Right renal cortex interstitium (tissue), 3 donors: ENCODE measurements at places on chromosomes 6 and 20.
A peak's percentile ranks its signal among the peaks of the same experiment; 100 is the strongest.

GRCh38 chr6:71602385-71603007 lies 283.9 kb upstream of the RIMS1 start:
- DNase-seq: no peak

DNA sequence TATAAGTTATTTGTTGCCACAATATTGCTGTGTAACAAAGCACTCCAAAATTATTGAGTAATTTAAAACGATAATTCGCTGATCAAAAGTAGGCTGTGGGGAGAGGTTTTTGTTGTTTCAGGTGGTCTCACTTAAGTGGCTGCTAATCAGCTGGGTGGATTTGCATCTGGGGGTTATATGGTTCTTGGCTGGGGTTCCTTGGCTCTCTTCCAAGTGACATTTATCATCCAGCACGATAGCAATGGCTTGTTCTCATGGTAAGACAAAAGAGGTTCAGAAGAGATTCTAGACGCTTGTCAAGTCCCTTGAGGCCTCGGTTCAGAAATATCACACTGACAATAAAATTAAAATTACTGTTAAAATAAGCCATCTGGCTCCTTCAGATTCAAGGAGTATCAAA lies 1648.8 kb downstream of the GRIK2 start:
- no peak for DNase-seq

GRCh38 chr6:30889921-30890645 lies 5.8 kb downstream of the DDR1 start:
- DNase-seq: no peak

GRCh38 chr6:66128656-66129055 lies 421.6 kb upstream of the EYS start:
- DNase-seq: no peak

GRCh38 chr20:35307666-35308653 lies 15.7 kb upstream of the FAM83C start:
- no peak for DNase-seq

- DNase-seq: no peak
Observed at GRCh38 chr6:47303861-47304260, 5.8 kb downstream of the TNFRSF21 start.

- peak; percentile 99 for DNase-seq
Observed at GRCh38 chr6:21593412-21593926, at the start of gene SOX4. TSS of gene SOX4 (plus strand) at chr6:21593751. CDS start at chr6:21594535, 784 bp downstream.

DNA sequence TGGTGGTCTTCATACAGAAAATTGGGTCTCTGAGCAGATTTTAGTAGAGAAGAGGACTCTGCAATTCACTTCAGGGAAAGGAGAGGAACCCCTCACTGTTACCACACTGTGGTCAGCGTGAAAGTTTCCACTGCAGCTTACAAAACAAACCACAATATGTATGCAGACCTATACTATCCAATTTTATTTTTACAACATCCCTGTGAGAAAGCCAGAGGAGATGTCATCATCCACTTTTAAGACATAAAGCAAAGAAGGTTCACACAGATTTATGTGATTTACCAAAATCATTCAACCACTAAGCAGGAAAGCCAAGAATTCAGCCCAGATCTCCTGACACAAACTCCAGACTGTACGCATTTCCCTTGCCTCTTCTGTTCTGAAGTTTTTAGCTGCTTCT lies 442.4 kb downstream of the FRK start:
- no peak for DNase-seq

DNA sequence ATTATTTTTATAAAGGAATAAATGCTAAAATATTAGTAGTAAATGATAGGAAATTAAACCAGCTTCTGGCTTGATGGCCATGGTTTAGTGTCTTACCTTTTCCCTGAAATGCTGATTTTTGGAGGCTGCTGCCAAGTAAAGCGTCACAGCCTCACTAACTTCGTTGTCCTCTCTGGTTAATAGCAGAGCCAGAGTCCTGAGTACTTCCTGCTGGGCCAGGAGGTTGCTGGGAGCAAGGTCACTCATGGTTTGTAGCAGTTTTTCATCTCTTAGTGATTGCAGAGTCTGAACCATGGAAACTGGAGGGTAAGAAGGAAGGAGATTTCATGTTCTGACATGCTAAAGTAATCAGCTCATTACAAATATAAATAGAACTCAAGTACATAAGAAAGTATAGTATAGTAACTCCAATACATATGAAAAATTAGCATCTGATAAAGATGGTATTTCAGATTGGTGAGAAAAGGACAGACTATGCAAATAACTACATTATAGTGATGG lies 26.5 kb upstream of the ARMH2 start:
- DNase-seq: no peak
